ENCODE measurements at places on chromosomes 2 and 18. TPM values are rescaled to one million over a fixed set of nuclear protein-coding genes. Genes with fewer than 3 reads are reported as not detected.
A peak's percentile ranks its signal among the peaks of the same experiment; 100 is the strongest.

DNA sequence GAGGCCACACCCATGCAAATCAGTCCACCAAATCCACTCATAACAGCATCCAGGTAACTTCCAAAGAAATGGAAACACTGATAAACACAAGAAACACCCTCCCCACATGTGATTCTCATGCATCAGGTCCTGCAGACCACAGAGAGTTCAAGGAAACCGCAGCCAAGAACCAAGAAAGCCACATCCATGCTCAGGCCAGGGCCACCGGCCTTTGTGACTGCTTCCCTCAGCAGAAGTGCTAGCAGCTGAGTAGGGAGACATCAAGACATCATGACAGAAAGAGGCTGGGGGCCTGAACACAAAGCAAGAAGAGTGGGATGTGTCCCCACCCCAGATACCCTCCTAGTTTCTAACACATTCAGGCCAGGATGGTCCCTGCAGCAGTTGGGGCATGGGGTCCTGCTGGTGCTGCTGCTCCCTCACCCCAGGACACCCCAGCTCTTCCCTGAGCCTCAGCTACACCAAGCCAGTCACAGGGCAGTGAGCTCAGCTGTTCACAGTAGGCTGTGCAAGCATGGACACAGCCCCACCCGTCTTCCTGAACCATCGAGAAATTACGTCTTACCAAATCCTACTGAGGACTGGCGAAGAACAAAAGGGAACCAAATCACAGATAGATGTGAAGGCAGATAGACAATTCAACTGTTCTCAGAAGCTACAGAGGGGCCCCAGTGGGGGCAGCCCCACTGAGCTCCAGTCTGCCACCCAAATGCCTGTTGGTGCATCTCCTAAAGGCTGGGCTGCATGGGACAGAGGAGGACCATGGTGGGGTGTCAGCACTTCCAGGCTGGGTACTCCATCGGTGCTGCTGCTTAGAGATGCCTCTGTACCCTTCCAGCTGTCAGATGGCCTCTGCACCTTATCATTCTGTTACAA is 60.9 kb downstream of the HDAC4 start:
- H3K4me1 ChIP-seq: peaks cover 38% of the 10 kb centered on the region
- H3K4me3 ChIP-seq: peak overlapping the region; percentile 65
- H3K27me3 ChIP-seq: no peaks in the 10 kb centered on the region
- H3K27ac ChIP-seq: peak overlapping the region; percentile 72
- peaks cover 1% of the 10 kb centered on the region for H3K36me3 ChIP-seq

DNA sequence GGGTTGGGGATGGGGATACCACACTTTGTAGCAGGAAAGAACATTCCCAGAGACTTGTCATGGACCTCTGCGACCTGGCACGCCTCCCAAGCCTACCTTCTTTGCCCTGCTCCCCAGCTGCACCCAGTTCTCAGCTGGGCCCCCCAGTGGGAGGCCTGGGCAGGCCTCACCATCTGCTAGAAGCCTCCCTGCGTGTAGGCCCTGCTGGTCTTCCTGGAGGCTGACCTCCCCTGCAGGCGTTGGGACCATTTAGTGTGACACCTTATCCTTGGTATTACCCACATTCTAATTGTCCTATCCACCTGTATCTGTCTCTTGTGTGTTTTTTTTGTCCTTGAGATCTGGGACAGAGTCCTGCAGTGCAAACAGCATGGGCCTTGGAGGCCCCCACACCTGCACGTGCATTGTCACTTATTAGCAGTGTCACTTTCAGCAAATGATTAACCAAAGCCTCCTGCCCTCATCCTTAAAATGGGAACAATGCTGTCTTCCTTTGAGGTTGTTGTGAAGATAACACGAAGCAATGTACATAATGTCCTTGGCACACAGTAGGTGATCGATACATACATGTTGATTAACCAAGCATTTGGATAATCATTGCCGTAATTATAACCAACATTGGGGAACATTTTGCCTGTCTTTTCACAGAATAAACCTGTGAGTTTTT is 77.2 kb downstream of the LIPG start:
- H3K27ac ChIP-seq: no peak overlapping the region
- no peaks in the 10 kb centered on the region for H3K4me1 ChIP-seq
- no peak overlapping the region for H3K4me3 ChIP-seq
- no peak for DNase-seq
- H3K36me3 ChIP-seq: peaks cover 1% of the 10 kb centered on the region

DNA sequence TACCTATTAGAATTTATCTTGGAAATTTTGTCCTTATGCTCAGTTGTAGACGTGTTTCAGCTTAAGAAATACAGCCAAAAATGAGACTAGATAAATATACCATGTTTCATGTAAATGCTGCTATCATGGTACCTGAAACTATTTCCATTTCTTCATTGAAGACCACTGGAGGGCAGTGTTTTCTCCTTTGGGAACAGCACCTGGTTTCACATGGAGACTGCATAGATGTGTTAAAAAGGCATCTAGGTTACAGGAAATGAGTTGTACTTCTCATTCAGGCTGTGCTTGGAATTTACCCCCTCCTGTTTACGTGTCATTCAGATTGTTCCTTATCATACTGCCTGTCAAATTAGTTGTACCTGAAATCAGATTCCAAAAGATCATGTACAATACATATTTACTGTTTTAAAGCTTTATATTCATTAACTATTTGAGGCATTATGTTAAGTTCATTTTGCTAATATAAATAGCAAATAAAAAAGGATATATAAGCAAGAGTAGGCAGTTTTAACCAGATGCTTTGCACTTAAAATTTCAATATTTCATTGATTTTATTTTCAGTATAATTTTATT is 57.3 kb upstream of the PSMD14 start:
- H3K4me3 ChIP-seq: no peak overlapping the region
- DNase-seq: no peak
- no peak overlapping the region for H3K27ac ChIP-seq
- peaks cover 15% of the 10 kb centered on the region for H3K4me1 ChIP-seq
- H3K27me3 ChIP-seq: peaks cover 10% of the 10 kb centered on the region
- H3K36me3 ChIP-seq: no peaks in the 10 kb centered on the region

GRCh38 chr2:113873867-113874266 is 16.0 kb upstream of the ACTR3 start:
- peak overlapping the region; percentile 55 for H3K27ac ChIP-seq
- H3K4me3 ChIP-seq: no peak overlapping the region
- DNase-seq: no peak
- peaks cover 5% of the 10 kb centered on the region for H3K36me3 ChIP-seq
- H3K27me3 ChIP-seq: no peaks in the 10 kb centered on the region

DNA sequence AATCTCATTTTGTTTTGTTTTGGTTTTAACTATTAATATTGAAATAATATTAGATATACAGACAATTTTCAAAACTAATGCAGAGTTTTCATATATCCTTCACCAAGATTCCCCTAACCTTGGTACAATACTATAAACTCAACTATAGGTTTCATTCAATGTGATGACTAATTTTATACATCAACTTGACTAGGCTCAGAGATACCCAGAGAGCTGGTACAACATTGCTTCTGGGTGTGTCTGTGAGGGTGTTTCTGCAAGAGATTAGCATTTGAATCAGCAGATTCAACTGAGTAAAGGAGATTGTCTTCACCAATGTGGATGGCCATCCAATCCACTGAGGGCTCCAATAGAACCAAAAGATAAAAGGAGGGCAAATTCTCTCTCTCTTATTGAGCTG is 221.3 kb upstream of the CRIM1 start:
- no peak overlapping the region for H3K4me3 ChIP-seq
- H3K27ac ChIP-seq: no peak overlapping the region
- H3K36me3 ChIP-seq: no peaks in the 10 kb centered on the region
- no peaks in the 10 kb centered on the region for H3K4me1 ChIP-seq

- H3K4me1 ChIP-seq: no peaks in the 10 kb centered on the region
- H3K27me3 ChIP-seq: no peaks in the 10 kb centered on the region
- H3K4me3 ChIP-seq: no peak overlapping the region
- no peaks in the 10 kb centered on the region for H3K36me3 ChIP-seq
- no peak for DNase-seq
Measured at GRCh38 chr18:23042133-23042532, 93.2 kb upstream of the CABLES1 start.

DNA sequence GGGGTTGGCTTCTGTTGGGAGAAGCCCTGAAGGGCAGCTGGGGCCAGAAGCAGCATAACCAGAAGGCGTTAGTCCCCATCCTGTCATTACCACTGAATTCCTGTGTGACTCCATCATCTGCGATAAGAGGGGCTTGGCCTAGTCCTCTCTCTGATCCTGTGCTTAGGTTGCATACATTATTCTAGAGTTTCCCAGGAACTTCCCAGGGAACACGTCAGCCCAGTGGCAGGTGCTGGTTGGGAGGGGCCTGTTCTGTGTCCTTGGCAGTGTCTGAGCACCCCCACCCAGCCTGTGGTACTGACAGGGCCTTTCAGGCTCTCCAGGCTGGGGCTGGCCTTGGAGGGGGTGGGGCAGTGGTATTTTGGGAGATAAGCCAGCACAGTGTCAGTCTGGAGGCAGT is 4.5 kb upstream of the TOGARAM2 start:
- no peak for DNase-seq
- peaks cover 8% of the 10 kb centered on the region for H3K27me3 ChIP-seq
- H3K36me3 ChIP-seq: peaks cover 3% of the 10 kb centered on the region
- no peak overlapping the region for H3K4me3 ChIP-seq

- peaks cover 14% of the 10 kb centered on the region for H3K36me3 ChIP-seq
- H3K4me3 ChIP-seq: peak overlapping the region; percentile 96
- peaks cover 48% of the 10 kb centered on the region for H3K4me1 ChIP-seq
- H3K27ac ChIP-seq: peak overlapping the region; percentile 97
- DNase-seq: peak; percentile 90
Measured at GRCh38 chr2:74457549-74458131, 598 bp upstream of the WBP1 start.

DNA sequence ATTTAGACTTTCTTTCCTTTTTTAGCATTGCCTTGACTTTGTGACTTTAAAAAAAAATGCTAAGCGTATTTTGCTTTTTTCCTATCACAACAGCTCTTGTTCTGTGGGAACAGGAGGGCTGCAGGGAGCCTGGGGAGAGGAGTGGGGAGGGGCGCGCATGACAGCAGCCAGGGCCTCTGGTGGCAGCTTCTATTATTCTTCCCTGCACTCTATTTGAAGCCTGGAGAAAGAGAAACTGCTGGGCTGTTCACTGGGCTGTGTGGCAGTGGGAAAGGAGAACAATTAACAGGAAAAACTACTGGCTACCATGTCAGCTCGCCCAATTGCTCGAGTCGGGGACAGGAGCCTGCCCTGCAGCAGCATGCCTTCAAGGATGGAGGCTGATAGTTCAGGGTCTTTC is 119.0 kb upstream of the ZBTB14 start:
- H3K4me1 ChIP-seq: no peaks in the 10 kb centered on the region
- DNase-seq: no peak
- no peak overlapping the region for H3K27ac ChIP-seq

GRCh38 chr2:31950946-31951562 is 59.8 kb downstream of the MEMO1 start:
- peak overlapping the region; percentile 68 for H3K4me3 ChIP-seq
- DNase-seq: no peak
- peaks cover 33% of the 10 kb centered on the region for H3K4me1 ChIP-seq
- H3K27ac ChIP-seq: peak overlapping the region; percentile 89
- peaks cover 5% of the 10 kb centered on the region for H3K36me3 ChIP-seq

DNA sequence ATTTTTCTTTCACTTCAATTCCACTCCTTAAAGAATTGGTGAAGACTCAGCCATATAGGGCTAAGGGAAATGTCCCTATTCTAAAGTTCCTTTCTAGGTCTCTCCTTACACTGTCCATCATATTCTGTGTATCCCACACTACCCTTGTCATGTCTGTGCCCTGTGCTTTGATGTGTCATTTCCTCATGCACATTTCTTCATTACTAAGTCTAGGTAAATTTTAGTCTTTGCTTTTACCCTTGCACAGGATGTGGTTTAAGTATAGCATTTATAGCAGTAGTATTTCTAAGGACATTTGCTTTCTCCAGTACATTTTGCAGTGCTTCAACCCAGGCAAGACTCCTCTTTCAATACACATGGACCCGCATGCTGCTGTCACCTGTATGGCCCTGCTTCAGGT is 221.5 kb upstream of the ACVR2A start:
- H3K4me1 ChIP-seq: peaks cover 37% of the 10 kb centered on the region
- peak overlapping the region; percentile 30 for H3K4me3 ChIP-seq
- H3K36me3 ChIP-seq: peaks cover 2% of the 10 kb centered on the region
- peak; percentile 17 for DNase-seq

Gene CELF4
- total RNA-seq: not detected

Gene DSG3
- not detected for total RNA-seq

Gene EGR4
- 1.6 TPM for total RNA-seq

Gene TTC27
- total RNA-seq: 24.2 TPM

Gene PCARE
- total RNA-seq: not detected

Gene MOGAT1
- not detected for total RNA-seq

Gene CHN1
- 5.3 TPM for total RNA-seq

Gene EN1
- total RNA-seq: not detected
